ENCODE measurements at places on chromosomes 2 and 18. TPM values are rescaled to one million over a fixed set of nuclear protein-coding genes. Genes with fewer than 3 reads are reported as not detected.

MYL1 gene
- not detected for total RNA-seq

SERPINB10 gene
- not detected for total RNA-seq

TMEM37 gene
- total RNA-seq = not detected

MTCL1 gene
- 0.29 TPM for total RNA-seq

TLX2 gene
- total RNA-seq = 0.52 TPM

LYPD6 gene
- not detected for total RNA-seq

GRCh38 chr2:238895891-238896600, 48.2 kb downstream of the TWIST2 start:
- no peak for DNase-seq

- DNase-seq = no peak
These were observed 120.5 kb downstream of the AFF3 start for GRCh38 chr2:100021791-100022340.

DNA sequence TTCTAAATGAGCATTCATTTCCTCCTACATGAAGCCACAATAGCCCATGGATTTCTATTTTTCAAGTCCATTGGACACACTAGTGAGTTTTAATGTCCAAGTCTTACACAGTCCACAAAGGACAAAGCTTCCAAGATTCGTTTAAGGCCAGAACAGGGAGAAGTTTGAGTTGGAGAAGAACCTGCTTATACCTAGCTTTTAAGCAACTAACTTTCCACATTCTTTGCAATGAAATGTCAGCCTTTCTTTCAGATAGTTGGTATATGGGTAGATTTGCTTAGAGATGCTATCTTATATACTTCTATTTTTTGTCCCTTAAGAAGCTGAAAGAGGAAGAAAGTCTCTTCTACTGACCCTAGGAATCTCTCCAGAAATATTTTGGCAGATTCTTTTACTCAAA, 66.1 kb upstream of the NPAS2 start:
- no peak for DNase-seq

DNA sequence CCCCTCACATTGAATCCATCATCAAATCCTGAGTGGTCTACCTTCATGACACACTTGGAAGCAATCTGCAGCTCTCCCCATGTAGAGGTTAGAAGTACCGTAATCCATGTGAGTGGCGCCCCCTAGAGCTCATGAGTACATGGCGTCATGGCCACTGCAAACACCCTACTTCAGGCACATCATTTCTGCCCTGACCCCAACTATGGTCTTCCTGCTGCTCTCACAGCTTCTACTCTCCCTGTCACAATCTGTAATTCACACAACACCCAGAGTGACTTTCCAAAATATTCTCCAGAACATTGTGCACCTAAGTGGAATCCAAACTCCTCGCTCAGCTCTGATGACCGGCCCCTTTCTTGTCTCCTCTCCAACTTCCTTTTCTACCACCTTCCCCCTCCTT, 141.9 kb downstream of the ANKRD44 start:
- peak; percentile 73 for DNase-seq

- DNase-seq = no peak
These were observed 6.5 kb upstream of the COBLL1 start for GRCh38 chr2:164847981-164848741.

- DNase-seq = no peak
These were observed 4.0 kb upstream of the LDLRAD4 start for GRCh38 chr18:13214609-13215008.

DNA sequence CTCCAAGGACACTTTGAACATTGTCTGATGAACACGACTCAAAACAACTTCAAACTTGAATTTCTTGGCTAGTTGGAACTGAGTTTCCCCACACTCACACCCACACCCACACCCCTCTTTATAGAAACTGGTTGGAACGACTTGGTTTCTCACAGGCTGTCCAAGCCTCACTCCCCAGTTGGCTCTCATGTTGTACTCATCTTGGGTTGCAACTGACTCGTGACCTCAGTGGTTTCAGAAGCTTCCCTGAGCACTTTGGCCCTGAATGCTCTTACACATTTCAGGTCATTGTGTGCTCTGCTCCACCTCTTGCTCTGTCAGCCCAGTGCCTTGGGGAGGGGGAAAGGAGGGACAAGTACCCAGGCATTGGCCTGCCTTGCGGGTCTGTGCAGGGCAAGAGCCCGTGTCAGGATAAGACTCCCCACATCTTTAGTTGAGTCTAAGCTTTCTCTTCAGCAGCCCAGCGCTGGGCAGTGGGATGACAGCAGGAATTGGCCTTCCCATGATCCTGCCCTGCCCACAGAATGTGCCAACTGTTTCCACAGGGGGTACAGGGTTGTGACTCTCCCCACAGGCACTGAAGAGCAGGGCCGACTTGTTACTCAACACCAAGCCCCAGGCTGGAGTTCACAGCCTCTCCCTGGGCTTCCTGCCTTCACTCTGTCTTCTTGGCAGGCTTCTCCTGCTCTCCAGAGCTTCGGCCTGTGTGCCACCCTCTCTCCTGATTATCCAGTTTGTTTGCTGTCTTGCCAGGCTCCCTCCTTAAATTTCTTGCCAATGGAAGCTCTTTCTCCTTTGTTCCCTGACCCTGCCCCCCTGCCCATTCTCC, 104.6 kb downstream of the RTN4 start:
- DNase-seq = no peak

GRCh38 chr2:106184857-106185256, 9.2 kb downstream of the UXS1 start:
- DNase-seq = no peak

DNA sequence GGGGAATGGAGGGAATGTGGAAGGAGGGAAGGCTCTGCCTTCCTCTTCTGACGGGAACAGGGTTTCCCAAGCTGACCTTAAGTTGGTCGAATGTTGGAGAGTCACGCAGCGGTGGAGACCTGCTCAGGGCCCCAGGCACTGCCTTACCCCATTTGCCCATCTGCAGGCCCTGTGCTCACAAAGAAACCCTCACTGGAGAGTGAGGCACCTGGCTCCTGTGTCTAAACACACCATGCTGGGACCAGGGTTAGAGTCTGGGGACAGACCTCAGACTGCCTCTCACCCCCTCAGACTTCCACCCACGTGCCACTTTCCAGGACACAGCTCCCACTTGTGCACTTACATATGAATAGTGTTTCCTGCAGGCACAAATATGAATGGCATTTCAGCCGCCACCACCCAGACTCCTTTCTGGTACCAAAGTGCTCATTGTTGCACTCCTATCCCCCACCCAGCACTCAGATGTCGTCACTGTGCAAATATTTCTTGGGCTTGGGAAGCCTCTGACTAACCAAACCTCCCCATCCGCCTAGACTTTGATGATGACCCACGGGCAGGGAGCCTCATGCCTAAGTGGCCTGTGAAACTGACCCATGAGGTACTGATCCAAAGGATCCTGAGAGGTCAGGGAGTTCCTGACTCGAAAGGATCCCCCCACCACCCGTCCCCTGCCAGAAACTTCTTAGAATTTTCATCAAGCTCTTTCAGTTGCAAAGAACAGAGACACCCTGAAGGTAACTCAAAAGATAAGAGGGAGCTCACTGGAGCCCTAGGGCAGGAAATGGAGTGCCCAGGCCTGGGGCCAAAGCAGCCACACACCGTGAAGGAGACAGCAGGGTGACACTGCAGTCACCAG, 78.3 kb downstream of the STPG4 start:
- DNase-seq = no peak

- DNase-seq = no peak
These were observed 298.6 kb downstream of the CYP26B1 start for GRCh38 chr2:71849111-71849510.

Measured in CD4-positive, alpha-beta memory T cell (primary cell).